Ureter (tissue), 1 donor: ENCODE measurements at places on chromosomes 6 and 20.
A peak's percentile ranks its signal among the peaks of the same experiment; 100 is the strongest.

- no peak for DNase-seq
These were observed 87.8 kb downstream of the GMDS start for GRCh38 chr6:2157441-2158127.

DNA sequence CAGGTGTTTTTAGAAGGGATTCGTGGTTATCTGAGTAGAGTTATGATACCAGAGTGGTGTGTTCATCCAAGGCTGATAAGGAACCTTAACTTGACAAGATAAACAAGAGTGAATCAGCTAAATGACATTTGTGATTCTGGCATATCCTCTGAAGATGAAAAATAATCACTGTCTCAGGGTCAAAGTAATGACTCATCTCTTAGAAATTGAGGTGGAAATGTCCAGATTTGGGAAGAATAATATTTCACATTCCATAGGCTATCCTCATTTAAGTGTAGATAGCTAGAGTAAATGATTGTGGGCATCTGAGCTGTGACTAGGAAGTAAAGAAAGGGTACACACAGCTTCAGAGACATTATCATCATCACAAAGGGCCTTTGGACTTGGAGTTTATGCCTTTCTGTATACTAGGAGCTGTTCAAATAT, 255.7 kb downstream of the GJA1 start:
- no peak for DNase-seq

DNA sequence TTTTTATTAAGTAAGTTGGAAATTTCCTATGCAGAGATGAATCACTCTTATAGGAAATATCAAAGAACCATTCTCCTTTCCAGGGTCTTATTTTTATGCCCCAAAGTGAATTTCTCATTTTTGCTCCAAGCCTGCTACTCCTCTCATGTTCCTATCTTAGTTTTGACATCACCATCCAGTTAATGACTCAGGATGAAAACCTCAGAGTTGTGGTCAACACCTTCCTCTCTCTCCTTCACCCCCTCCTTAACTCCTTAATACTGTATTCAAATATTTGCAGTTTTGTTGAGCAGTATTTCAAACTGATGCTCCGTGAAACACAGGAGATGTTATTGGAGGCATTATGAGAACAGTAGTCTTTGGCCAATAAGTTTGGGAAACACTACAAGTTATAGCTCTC, 64.1 kb downstream of the NRN1 start:
- no peak for DNase-seq

DNA sequence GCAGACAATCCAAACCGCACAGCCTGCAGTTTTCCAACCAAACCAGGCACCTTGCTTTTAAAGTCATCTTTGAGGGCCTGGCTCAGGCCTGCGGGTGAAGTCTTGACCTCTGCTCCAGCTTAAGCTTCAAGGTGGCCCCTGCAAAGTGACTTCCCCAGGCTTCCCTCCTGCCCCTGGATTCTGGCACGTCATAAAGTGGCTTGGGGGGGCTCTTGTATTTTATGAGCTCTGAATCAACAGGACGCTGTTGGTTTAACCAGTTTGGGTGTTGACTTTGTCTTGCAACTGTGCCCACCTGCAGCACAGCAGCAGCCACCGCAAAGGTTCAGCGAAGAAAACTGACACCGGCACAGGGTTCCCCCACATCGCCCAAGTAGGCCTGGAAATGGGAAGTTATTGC, 81.2 kb downstream of the NFATC2 start:
- DNase-seq: no peak

GRCh38 chr20:54133434-54134427, 40.1 kb downstream of the CYP24A1 start:
- peak; percentile 49 for DNase-seq

DNA sequence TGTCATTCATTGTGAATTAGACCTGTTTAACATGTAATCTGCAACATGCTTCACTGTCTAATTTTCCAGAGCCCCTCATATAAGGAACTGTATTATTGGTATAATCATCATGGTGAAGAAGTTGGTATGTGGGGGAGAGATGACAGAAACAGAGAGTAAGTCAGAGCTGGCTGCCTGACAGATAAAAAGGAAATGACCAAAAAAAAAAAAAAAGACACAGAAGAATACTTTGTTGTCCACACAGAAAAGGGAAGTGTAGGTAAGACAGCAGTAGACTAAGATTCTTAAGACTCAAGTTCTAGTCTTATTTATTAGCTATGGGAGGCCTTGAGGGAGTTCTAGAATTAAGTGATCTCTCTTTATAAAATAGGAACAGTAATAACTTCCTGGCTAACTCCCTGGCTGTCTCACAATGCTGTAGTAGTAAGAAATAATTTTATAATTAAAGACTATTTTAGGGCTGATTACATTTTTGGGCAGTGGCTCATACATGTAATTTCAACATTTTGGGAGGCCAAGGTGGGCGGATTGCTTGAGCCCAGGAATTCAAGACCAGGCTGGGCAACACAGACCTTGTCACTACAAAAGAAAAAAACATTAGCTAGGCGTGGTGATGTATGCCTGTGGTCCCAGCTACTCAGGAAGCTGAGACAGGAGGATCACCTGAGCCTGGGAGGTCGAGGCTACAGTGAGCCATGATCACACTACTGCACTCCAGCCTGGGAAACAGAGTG, 102.5 kb downstream of the PRL start:
- DNase-seq: no peak

DNA sequence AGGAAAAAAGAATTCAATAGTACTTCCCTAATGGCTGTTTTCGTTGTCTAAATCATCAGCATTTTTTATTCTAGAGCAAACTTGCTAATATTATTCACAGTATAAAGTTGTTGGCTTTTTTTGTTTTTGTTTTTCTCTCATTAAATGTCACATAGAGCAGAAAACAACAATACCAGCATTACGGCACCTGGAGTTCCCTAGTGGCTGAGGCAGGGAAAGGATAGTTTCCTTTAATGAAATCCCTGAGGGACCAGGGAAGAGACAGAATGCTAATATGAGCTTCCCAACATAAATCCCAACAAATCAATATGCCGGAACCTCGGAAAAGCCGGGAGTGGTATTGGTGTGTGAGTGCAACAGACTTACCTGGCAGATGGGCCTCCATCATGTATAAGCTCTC, 235.2 kb upstream of the ASCC3 start:
- DNase-seq: no peak
